ENCODE measurements at places on chromosomes 3 and 15. TPM values are rescaled to one million over a fixed set of nuclear protein-coding genes. Genes with fewer than 3 reads are reported as not detected.
A peak's percentile ranks its signal among the peaks of the same experiment; 100 is the strongest.

- DNase-seq = no peak
Observed at GRCh38 chr15:47924381-47924780, 196.4 kb upstream of the SLC24A5 start.

DNA sequence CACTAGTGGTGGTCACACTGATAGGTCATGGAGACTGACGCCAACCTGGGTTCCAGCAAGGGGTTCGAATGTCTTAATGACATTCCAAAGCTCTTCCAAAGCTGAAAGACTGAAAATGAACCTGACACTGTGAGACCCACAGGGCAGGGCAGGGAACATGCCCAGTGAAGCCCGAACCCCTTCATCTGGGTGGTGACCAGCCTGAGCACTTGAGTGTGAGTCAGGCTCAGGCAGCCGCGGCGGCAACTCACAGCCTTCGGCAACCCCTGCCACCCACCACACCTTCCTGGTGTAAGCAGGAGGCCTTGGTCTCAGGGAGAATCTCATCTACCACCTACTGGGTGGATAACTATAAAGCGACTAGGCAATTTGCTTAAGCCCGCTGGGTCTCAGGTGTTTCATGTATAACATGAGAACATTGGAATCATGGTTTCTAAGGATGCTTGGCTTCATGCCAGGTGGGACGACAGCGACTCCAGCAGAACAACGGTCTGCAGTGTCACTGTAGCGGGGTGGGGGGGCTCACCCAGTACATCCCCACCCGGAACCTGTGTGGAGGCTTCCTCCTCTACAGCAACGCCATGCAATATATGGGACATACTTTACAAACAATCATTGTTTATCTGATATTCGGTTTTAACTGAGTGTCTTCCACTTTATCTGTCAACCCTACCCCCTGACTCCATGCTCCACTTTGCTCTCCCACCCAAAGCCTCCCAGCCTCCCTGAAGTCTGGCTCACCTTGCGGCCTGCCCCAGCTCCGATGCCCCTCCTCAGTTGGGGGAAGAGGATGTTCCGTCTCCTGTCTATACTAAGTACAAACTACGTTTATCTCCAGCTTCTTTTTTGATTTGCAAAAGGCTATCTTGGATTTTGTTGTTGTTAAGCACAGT lies 125.0 kb upstream of the MEF2A start:
- no peak for DNase-seq

DNA sequence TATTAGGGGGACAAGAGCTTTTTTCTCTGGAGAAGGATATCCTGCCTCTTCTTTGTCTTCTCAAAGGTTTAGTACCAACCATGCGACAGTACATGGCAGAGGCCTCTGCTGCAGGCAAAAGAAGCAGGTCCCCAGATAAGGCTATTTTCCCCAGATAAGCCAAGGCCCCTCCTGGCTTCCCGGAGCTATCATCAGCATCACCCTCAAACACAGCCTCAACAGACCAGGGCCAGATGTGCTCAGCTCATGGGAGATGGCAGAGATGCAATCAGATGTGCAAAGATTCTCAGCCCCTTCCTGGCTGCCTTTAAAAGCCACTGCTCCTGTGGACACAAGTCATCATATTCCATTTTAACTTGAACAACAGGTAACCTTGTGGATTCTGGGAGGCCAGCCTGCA lies 49.0 kb downstream of the NTRK3 start:
- DNase-seq = no peak

DNA sequence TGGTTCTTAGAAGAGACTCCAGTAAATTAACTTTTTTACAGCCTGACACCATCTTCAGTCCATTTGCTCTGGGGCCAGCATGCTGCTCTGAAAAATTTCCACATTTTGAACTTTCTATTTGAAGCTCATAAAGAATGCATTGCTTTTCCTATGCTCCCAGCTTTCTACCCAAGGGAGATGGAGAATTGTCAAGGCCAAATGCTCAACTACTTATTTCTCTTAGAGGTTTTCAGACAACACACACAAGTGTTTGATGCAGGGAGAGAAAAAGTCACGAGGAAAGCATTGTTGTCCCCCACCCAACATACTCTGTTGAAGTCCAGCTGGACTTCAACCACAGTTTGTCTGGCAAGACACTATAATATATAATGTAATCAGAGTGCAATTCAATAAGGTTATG lies 100.3 kb upstream of the CADPS start:
- no peak for DNase-seq

DNA sequence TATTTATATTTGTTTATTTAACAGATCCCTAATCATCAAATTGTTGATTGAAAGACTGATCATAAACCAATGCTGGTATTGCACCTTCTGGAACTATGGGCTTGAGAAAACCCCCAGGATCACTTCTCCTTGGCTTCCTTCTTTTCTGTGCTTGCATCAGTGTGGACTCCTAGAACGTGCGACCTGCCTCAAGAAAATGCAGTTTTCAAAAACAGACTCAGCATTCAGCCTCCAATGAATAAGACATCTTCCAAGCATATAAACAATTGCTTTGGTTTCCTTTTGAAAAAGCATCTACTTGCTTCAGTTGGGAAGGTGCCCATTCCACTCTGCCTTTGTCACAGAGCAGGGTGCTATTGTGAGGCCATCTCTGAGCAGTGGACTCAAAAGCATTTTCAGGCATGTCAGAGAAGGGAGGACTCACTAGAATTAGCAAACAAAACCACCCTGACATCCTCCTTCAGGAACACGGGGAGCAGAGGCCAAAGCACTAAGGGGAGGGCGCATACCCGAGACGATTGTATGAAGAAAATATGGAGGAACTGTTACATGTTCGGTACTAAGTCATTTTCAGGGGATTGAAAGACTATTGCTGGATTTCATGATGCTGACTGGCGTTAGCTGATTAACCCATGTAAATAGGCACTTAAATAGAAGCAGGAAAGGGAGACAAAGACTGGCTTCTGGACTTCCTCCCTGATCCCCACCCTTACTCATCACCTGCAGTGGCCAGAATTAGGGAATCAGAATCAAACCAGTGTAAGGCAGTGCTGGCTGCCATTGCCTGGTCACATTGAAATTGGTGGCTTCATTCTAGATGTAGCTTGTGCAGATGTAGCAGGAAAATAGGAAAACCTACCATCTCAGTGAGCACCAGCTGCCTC lies 14.7 kb downstream of the THBS1 start:
- peak; percentile 32 for DNase-seq

- DNase-seq = peak; percentile 79
Observed at GRCh38 chr3:139122221-139122581, 77.5 kb upstream of the PRR23C start.

- DNase-seq = no peak
Observed at GRCh38 chr15:29205186-29205585, 64.4 kb downstream of the NSMCE3 start.

DNA sequence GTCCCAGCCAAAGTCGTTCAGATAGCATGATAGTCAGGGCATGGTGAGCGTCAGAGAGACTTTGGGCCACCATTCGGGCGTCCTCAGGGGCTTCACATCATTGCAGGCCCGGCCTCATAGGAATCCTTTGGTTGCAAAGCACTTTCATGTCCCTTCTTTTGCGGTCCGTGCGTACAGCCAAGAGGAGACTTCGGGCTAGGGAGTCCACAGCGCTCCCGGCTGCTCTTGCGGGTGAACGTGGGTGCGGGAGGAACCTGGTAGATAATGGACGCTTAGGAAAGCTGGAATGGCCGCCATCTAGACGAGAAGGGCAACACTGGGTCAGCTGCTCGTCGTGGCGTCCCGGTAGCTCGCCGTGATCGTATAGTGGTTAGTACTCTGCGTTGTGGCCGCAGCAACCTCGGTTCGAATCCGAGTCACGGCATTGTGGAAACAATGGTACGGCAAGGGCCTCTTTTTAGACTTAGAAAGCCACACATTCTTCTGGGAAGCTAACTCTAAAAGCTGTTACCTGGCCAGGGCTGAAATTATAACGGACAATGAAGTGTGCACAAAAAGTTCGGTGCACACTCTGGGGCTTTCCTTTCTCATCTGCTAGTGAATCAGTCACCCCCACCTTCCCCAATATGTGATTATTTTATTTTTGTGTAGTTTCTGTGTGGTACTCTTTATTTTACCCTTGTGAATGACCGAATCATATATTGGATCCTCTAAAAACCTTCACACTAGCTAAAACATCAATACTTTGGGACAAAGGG lies 13.2 kb upstream of the SHF start:
- DNase-seq = peak; percentile 78

GRCh38 chr15:74343797-74344127 lies 23.7 kb downstream of the CYP11A1 start:
- DNase-seq = no peak

DNA sequence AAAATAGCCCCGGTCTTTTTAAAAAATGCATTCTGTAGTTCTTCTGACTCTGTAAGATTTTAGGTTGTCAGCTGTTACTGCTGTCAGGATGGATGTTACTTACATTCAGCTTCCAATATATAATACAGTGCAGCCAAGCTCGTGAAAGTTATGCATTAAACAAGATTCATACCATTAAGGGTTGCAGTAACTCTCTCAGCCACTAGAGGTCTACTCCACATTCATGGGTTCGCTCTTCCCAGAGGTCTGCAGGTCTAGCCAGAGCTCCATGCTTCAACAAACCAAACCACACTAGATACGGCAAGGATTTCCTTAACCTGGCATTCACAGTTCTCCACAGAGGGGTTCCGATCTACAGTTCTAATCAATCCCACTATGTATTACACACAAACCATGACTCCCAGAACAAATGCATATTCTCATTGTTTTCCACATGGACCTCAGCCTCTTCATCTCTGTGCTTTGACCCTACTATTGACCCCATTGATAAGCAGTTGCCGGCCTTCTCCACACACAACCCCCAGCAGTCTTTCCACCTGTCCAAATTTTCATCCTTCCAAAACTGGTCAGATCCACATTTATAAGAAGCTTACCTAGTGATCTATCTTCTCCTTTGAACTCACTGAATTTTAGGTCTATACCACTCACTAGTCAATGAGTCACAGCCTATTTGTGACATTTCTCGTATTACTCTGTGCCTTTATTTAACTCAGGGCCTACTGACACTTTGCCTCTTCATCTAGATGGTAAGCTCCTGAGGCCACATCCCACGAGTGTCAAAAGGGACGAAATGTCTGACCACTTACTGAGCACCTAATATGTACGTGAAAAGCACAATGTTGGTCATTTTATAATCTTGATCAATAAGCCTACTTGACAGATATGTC lies 33.7 kb downstream of the RORA start:
- DNase-seq = peak; percentile 49

DNA sequence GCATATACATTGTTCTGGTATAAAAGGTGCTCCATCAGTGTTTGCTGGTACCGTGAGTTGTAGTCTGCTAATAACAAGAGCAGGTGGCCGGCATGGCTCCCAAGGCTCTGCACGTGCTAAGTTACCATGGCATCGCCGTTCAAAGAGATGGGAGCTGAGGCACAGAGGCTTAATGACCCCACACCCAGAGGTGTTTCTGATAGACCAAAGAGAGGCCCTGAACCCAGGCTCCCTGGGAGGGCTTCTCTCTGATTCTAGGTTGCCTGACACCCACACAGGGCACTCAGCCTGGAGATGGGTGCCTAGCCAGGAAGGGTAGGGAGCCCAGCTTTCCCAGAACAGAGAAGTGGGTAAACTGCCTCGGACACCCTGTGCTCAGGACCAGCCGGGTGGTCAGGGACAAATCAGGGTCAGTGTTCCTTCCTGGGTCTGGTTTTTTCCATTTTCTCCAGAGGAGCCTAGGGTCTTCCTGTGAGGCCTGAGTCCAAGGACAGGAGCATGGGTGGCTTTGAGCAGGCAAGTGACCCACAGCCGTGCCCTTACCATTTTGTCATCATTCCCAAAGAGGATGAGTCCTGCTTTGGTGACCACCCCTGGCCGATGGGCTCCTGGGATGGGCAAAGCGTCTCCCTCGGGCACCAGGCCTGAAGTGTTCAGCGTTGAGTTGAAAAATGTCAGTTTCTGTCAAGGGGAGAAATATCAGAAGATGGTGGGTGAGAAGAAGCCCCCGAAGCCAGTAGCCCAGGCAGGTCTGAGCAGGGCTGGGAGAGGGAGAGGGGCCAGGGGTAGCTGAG lies 27.3 kb downstream of the ALDH1L1 start:
- no peak for DNase-seq

DNA sequence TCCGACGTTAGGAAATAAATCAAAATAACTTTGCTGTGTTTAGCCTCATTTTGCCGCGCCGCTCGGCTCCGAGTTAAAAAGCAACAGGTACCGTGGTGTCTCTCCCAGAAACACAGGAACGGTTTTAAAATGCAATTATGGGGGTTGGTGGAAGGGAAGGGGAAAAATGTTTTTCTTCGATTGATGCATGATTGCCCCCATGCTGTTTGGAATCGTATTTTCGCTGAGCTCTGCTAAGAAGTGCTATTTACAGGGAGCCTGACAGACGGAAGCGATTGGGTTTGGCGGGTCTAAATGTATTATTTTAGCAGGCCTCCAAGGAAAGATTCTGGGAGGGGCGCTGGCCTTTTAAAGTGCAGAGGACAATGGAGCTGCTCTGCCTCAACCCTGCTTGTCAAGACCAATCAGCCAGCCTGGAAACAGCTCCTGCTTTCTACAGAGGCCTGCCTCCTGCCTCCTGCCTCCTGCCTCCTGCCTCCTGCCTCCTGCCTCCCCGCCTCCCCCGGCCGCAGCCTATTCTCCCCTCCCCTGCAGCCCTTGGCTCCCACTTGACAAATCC lies 156.7 kb upstream of the TLE3 start:
- DNase-seq = no peak

DNA sequence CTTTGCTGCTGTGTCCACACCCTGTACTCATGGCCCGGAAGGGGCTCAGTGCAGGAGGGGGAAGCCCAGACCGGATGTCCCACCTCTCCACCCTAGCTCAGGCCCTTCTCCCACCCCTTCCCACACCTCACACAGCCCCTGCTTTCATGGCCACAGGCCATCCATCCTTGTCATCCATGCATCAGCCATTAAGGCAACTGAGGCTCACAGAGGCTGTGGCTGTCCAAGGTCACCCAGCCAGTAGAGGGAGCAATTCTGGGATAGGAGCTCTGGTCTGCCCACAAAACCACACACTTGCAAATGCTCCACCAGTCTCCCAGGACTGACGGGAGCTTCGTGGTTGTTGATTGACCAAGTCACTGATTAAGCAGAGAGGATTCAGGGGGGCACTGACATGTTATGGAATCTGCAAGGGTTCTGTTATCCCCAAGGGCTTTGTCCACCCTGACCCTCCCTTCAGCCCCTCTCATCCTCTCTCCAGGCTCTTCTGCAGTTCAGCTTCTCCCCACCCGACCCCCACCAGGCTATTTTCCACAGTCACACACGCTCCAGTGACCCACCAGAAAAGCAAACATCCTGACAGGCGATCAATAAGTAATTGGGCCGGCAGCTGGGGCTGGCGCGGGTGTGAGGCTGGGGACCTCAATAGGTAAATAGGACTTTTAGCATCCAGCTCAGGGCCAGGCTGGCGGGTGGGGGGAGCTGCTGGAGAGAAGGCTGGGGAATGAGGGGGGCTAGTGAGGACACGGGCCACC lies 15.1 kb downstream of the LINGO1 start:
- DNase-seq = no peak

- DNase-seq = peak; percentile 54
Observed at GRCh38 chr3:23442598-23443383, 239.7 kb downstream of the UBE2E2 start.

The FBXW12 gene
- not detected for total RNA-seq

The C15orf61 gene
- total RNA-seq = 4.2 TPM

The PIF1 gene
- total RNA-seq = 19.5 TPM

The MAN2C1 gene
- total RNA-seq = 35.3 TPM

The RCN2 gene
- 145 TPM for total RNA-seq

The PPP2R3A gene
- total RNA-seq = 15.1 TPM
